ENCODE measurements at places on chromosomes 1 and 21.
A peak's percentile ranks its signal among the peaks of the same experiment; 100 is the strongest.

DNA sequence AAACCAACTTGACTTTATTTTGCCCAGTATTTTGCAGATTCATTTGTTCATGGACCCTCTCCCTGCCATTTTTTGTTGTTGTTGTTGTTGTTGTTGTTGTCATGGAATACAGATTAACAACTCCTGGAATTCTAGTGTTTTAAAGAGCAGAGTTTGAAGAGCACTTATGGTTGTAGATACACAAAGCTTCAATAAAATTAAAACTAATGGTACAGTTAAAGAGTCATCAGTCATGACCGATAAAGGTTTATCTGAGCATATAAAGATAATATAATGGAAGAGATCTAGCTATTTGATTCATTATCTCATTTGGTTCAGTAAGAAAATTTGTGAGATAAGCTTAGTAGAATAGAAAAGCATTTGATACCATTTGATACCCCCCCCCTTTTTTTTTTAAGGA lies 21.8 kb downstream of the NEK7 start:
- DNase-seq = no peak

GRCh38 chr1:58782178-58783089 lies 1.4 kb downstream of the JUN start:
- DNase-seq = peak; percentile 55

DNA sequence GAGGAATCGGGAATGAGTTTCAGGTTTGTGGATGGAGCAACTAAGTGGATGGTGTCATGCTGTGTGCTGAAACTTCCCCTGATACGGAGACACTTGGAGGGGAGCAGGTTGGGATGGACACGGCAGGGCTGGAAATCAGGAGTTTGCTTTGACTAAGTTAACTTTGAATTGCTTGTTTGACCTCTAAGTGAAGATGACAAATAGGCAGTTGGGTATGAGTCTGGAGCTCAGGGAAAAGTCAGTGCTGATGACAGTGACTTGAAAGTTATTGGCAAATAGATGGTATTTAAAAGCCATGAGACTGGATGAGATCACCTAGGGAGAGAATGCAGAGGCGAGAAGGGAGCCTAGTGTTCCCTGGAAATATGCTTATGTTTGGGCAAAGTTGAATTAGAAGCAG lies 12.8 kb upstream of the ZSCAN20 start:
- peak; percentile 72 for DNase-seq

GRCh38 chr1:29243871-29244200 lies 7.5 kb downstream of the PTPRU start:
- peak; percentile 60 for DNase-seq

DNA sequence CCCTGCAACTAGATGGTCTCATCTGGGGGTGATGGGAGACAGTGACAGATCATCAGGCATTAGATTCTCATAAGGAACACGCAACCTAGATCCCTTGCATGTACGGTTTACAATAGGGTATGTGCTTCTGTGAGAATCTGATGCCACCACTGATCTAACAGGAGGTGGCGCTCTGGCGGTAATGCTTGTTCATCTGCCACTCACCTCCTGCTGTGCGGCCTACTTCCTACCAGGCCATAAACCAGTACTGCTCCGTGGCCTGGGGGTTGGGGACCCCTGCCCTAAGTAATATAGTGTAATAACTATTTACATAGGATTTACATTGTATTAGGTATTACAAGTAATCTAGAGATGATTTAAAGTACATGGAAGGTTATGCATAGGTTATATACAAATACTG lies 134.9 kb downstream of the CLEC20A start:
- DNase-seq = no peak

- no peak for DNase-seq
Measured at GRCh38 chr1:32426489-32427255, 32.4 kb upstream of the BSDC1 start.

GRCh38 chr1:3679799-3680453 lies 27.6 kb downstream of the TP73 start:
- no peak for DNase-seq

DNA sequence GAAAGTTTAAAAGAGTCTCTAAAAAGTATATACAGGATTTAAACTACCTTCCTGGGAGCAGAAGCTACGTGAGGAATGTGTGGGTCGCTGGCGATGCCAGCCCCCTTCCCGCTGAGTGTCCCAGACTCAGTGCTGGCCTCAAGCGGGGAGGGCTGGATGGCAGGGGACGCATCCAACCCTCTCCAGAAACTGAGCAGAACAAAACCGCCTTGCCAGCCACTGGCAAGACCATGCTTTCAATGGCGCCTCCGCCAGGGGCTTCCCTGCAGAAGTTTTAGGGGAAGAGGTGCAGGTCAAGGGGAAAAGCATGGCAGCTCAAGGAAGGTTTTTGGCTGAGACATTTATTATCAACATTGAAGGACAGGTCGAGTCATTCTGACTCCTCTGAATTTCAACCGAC lies 26.1 kb downstream of the NADK start:
- no peak for DNase-seq

GRCh38 chr1:117556341-117556740 lies 49.5 kb upstream of the TENT5C start:
- no peak for DNase-seq

DNA sequence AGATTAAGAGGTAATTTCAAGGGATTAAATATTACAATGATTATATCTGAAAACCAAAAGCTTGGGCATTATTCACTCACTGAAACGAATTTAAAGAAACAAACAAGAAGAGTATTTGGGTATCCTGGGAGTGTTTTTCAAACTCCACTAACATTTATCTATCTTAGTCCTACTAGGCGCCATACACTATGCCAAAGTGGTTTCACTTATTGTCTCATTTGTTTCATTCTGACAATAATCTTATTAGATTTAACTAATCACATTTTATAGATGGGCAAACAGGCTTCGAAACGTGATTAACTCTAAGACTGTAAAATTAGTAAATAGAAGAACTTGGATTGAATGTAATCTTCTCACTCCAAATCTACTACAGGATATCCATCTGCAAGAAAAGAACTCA lies 25.4 kb downstream of the ASH1L start:
- no peak for DNase-seq

GRCh38 chr21:45470773-45471524 lies 66.0 kb downstream of the COL18A1 start:
- DNase-seq = peak; percentile 87

DNA sequence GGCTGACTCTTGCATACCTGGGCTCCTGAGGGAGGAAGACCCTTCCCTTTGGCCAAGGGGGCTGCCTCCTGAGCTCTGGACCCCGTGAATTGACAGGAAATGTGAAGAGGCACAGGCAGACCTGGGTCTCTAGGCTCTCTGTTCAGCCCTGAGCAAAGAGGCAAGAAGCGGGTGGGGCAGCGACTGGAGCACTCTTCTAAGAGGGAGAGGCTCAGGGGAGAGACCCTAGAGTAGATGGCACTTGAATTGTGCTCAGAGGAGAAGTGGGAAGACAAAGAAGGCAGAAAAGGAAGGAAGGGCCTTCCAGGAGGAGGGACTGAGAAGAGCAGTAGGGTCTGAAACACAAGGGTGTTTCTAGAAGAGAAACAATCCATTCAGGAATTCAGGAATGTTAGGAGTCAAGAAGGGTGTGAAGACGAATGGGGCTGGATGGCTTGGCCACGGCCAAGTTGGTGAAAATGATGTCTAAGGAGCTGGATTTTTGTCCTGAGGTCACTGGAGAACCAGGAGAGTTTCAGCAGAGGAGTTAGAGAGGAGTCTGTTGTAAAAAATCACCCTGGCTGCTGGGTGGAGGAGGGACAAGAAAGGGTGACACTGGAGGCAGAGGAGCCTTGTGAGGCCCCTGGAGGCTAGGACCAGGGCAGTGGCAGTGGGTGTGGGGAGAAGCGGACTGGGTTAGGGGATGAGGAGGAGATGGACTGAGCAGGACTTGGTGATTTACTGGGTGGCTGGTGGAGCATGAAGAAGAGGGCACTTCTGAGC lies 5.3 kb downstream of the TIE1 start:
- no peak for DNase-seq

- DNase-seq = peak; percentile 50
Measured at GRCh38 chr1:222167111-222167510, 380.8 kb downstream of the HHIPL2 start.

DNA sequence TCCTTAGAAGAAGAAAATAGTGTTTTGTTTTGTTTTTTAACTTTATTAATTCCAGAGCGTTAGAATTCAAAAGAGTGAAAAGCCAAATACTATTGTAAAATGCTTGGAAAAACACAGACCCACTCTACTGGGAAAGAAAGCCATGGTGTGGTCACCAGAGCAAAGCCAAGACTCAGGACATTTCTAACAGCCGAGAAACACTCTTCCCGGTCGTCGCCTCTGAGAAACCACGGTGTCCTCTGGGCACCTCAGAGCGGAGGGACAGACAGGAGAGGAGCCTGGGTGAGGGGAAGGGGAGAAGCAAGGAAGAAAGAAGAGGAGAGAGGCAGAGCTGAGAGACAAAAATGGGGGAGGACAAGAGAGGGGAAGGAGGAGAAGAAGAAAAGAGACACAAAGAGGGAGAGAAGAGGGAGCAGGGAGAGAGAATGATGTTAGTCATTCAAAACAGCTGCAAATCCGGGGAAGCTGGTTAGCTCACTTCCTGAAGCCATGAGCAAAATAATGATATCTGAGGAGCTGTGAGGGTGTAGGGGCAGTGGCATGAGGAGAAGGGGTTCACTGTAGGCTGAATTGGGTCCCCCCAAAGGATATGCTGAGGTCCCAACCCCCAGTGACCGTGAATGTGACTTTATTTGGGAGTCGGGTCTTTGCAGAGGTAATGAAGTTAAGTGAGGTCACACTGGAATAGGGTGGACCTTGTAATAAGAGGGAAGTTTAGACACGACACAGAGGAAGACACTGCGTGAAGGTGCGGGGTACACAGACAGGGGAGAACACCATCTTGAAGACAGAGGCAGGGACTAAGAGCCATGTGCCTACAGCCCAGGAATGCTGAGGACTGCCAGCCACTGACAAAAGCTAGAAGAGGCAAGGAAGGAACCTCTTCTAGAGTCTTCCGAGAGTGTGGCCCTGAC lies 58.2 kb upstream of the DMRTB1 start:
- no peak for DNase-seq

DNA sequence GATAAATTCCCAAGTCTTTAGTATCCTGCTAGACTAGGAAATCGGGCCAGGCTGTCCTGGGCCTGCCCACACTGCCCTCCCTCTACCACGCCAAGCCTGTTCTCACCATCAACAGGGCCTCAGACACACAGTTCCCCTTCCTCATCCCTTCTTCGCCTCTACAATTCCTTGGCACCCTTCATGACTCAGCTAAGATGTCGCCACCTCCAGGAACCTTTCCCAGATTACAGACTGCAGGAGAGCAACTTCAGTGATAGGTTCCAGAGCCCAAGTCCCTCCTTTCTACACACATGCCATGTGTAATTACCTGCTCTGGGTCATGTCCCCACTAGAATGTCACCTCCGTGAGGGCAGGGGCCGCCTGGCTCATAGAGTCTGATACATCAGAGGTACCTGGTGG lies 3.3 kb downstream of the RIMS3 start:
- DNase-seq = no peak

DNA sequence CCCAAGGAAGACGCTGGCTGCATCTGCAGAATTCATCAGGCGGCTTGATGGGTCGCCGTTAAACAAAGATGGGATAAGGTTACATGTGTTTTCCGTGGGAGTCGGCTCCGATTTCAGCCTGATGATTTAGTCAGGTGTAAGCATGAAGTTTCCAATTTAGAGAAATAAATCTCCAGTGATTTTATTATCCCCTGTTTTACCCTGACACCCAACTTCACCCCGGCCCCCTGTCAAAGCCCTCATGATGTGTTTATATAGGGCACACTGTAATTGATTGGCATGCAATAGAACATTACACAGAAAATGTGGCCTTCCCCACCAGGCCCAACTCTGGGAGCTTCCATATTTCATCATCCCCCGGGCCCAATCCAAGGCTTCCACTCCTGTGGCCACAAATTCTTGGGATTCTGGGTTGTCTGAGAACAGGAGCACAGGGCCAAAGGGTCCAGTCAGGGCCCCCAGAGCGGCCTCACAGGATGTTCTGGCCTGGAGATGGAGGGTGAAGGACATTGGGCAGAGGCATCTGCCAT lies 72.5 kb downstream of the FOXD2 start:
- DNase-seq = no peak

DNA sequence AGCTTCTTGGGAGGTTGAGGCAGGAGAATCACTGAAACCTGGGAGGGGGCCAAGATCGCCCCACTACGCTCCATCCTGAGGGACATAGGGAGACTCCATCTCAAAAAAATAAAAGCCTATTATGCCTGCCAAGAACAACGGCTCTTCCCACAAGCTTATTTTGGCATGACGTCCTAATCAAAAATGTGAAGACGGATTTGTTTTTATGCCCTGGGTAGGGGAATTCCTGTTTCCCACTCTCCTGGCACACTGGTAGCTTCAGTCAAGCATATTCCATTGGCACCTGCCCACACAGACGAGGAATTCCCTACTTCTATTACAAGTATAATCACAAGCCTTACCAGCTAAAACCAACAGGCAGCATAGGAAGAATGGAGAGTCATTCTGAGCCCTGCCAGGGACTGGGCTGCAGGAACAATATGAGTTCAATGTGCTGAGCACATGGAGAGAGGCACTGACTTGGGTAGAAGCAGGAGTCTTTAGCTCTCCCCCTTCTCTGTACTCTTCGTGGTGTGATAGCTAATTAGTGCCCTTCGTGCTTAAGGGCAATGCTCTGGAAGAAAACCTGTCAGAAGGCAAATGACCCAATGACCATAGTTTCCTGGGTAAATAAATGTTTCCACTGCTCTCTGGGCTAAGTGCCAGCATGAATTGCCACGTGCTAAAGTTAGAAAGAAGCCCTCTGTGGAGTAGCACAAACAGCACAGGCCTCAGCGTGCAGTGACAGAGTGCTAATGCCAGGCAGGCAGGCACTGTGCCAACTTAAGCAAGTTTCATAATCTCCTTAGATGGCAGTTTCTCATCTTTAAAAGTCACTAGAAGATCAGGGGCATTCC lies 16.8 kb downstream of the TNFSF4 start:
- peak; percentile 88 for DNase-seq

DNA sequence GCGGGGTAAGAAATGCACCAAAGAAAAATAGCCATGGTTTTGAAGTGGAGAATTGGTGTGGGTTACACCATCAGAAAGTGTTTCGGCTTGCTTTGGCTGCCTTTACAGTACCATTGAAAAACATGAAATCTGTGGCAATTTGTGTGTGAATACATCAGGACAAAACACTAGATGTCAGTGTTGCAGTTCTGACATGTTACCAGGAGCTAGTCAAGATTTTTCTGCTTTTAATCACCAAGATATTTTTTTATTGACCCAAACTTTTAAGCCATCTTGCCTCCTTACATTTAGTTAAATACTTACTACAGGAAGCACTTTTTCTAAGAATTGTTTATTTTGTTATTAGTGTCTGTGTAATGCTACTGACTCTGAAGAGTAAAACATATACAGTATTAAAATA lies 14.3 kb downstream of the RRP15 start:
- peak; percentile 60 for DNase-seq

GRCh38 chr1:22817462-22817861 lies 106.8 kb downstream of the EPHB2 start:
- DNase-seq = no peak

GRCh38 chr1:201988601-201989000 lies 6.2 kb downstream of the RNPEP start:
- DNase-seq = no peak

GRCh38 chr1:185679220-185679619 lies 55.0 kb upstream of the HMCN1 start:
- DNase-seq = no peak

All from mesenchymal stem cell (in vitro differentiated cells and primary cell).